T-helper 1 cell (primary cell): ENCODE measurements at places on chromosomes 3 and 15.

- no peak for DNase-seq
These were observed 20.9 kb upstream of the SSUH2 start for GRCh38 chr3:8665407-8665896.

DNA sequence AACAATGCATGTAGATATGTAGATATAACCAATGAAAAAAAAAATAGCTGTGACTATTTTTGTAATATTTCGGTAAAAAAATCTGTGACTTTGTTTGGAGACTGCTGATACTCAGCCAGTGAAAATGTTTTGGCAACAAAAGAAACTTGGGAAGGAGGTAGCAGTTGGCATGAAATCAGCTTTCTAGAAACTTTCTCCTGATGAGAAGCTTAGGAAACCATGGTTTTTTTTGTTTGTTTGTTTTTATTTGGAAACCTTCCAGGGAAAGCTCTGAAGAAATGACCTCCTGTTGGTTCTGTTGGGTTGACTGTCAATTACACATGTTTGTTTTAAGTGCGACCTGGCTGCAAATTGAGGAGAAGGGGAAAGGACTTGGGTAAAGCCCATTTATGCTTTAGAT lies 445.9 kb downstream of the UNC13C start:
- no peak for DNase-seq

DNA sequence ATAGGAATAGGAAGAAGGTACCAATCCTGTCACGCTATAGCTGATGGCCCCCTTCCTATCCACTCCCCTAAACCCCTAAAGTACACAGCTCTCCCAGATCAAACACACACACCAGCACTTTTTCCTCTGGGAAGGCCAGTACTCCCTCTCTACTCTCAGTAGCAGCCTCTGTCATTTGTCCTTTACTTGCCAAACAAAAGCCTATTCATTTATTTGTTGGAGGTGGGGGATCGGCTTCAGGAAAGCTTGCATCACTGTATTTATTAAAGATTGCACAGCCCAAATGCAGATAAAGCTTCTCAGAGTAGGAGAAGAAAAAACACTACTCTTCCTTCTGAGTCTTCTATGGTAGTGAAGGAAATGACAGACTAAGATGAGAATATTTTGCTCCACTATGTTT lies 429.7 kb upstream of the RASGRP1 start:
- DNase-seq = no peak

GRCh38 chr3:42651248-42652091 lies 2.0 kb upstream of the ZBTB47 start:
- DNase-seq = no peak

DNA sequence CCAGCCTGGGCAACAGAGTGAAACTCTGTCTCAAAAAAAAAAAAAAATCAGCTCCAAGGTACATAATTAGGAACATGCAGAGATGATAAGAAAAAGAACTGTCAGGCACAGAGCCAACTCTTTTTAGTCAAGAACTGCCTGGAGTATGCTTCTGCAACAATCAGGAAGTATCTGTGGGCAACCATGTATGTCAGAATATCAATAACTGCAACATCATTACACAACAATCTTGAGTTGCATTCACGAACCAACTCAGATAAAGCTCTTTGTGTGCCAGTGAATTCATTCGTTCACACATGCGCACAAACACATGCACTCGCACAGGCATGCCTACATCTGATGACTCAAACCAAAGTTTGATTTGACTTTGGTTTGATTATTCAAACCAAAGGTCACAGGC lies 32.1 kb downstream of the EFHB start:
- DNase-seq = no peak
